ENCODE measurements at places on chromosomes 12 and 14. TPM values are rescaled to one million over a fixed set of nuclear protein-coding genes. Genes with fewer than 3 reads are reported as not detected.
A peak's percentile ranks its signal among the peaks of the same experiment; 100 is the strongest.

- H3K27ac ChIP-seq, result no peak overlapping the region
- H3K36me3 ChIP-seq, result peaks cover 22% of the 10 kb centered on the region
- no peaks in the 10 kb centered on the region for H3K27me3 ChIP-seq
- no peaks in the 10 kb centered on the region for H3K4me1 ChIP-seq
- H3K4me3 ChIP-seq, result no peak overlapping the region
- DNase-seq, result no peak
These were observed 72.9 kb upstream of the DYNC1H1 start for GRCh38 chr14:101891471-101891870.

GRCh38 chr14:75491376-75491978, 30.8 kb upstream of the BATF start:
- no peaks in the 10 kb centered on the region for H3K36me3 ChIP-seq
- H3K27ac ChIP-seq, result no peak overlapping the region
- peaks cover 3% of the 10 kb centered on the region for H3K4me1 ChIP-seq
- no peaks in the 10 kb centered on the region for H3K27me3 ChIP-seq
- H3K4me3 ChIP-seq, result no peak overlapping the region

- no peak overlapping the region for H3K27ac ChIP-seq
- peaks cover 24% of the 10 kb centered on the region for H3K4me1 ChIP-seq
- H3K27me3 ChIP-seq, result no peaks in the 10 kb centered on the region
- no peaks in the 10 kb centered on the region for H3K36me3 ChIP-seq
- no peak overlapping the region for H3K4me3 ChIP-seq
- no peak for DNase-seq
These were observed 68.9 kb downstream of the SPPL3 start for GRCh38 chr12:120835304-120835612.

DNA sequence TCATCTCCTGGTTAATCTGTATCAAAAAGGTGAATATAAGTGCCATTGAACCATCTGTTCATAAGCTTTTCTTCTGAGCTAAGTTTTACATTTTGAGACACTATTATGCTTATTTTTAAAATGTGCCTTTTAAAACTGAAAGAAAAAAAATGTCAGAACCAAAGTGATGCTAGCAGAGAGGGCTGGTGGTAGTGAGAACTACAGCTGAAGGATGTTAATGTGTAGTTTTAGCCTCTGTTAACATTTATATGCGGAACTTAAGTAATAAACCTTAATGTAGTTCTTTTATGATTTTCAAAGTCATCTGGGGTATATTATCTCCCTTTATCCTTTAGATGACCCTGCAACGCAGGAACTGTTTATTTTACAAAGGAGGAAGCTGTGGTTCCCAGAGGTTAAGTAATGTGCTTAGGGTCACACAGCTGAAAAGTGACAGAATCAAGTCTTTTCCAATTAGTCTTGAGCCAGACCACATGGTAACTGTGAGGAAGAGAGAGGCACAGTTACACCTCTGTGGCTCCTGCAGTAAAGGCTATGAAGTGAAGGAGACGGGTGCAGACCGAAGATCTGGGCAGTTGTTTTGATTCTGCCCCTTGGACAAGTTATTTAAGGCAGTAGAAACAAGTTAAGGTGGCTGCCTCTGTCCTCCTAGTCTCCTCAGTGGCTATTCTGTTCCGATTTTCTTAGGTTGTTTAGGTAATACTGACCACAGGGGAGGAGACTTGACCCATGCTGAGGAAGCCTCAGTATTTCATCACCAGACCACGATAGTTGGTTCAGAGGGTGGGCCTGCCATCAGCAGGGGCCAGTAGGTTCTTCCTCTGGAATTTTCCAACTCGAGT, 23.9 kb downstream of the GNG2 start:
- H3K27ac ChIP-seq, result no peak overlapping the region
- peaks cover 50% of the 10 kb centered on the region for H3K4me1 ChIP-seq
- H3K27me3 ChIP-seq, result no peaks in the 10 kb centered on the region
- H3K36me3 ChIP-seq, result no peaks in the 10 kb centered on the region

PTPN21 gene
- 35.5 TPM for total RNA-seq

DNA sequence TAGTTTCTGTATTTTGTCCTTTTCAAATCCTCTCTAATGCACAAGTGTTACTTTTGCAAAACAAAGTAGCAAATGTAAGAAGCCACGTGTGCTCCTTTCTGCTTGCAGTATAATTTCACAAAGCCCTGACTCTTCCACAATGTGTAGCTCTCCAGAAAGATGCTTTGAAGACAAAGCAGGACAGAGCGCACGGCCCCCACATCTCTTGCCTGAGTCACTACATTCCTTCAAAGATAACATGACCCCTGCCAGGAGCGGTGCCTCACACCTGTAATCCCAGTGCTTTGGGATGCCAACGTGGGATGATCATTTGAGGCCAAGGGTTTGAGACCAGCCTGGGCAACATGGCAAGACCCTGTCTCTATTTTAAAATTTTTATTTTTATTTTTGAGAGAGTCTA, 40.5 kb downstream of the JAG2 start:
- H3K4me3 ChIP-seq, result no peak overlapping the region
- no peak overlapping the region for H3K27ac ChIP-seq
- no peaks in the 10 kb centered on the region for H3K4me1 ChIP-seq
- no peaks in the 10 kb centered on the region for H3K27me3 ChIP-seq
- no peaks in the 10 kb centered on the region for H3K36me3 ChIP-seq

GRCh38 chr12:24463375-24463774, 485.5 kb downstream of the BCAT1 start:
- no peaks in the 10 kb centered on the region for H3K36me3 ChIP-seq
- no peaks in the 10 kb centered on the region for H3K4me1 ChIP-seq
- H3K4me3 ChIP-seq, result no peak overlapping the region
- H3K27ac ChIP-seq, result no peak overlapping the region

GRCh38 chr12:50190859-50191258, 23.7 kb upstream of the CERS5 start:
- peaks cover 28% of the 10 kb centered on the region for H3K4me1 ChIP-seq
- H3K36me3 ChIP-seq, result no peaks in the 10 kb centered on the region
- no peak overlapping the region for H3K27ac ChIP-seq
- H3K27me3 ChIP-seq, result no peaks in the 10 kb centered on the region

RERGL gene
- 7.7 TPM for total RNA-seq

AQP5 gene
- total RNA-seq, result 0.21 TPM

DNA sequence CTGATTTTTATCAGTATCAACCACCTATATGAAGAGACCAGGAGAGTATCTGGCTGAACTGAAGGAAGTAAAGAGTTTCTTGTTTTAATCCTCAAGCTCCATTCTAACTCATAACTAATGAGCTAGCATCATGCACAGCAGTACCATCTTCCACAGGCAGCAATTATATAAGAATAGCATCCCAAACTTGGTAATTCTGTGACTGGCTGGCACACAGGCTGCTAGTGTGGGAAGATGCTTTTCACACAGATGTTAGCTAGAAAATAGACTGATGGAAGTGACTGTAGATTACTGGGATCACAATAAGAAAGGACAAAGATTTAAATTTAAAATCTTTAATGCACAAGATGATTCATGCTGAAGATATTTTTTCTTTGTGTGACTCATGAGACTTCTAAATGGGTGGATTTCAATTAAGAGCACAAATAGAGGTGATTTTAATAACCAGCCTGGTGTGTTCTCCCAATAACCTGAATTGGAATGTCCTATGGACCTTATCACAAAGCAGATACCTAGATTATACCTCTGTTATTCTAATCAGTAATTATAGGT, 417.7 kb upstream of the ATXN7L3B start:
- no peak overlapping the region for H3K4me3 ChIP-seq
- no peak for DNase-seq
- no peaks in the 10 kb centered on the region for H3K27me3 ChIP-seq
- no peak overlapping the region for H3K27ac ChIP-seq
- H3K4me1 ChIP-seq, result no peaks in the 10 kb centered on the region

DNA sequence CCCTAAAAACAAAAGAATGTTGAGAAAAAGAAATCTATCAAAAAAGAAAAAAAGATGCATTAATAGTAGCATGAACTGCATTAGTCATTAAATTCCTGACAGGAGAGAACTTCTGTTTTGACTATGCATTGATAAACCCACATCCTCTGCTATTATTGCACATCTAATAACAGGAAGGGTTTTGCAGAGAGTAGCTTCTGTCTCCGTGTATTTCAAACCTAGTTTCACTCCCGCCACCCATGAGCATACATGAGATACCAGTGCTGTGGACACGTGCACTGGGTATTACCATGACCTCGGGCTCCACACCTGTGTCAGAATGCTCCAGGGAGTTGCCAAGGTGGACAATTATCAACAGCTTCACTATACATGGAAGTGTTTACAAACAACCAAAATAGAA, 449.1 kb upstream of the SOX5 start:
- H3K36me3 ChIP-seq, result no peaks in the 10 kb centered on the region
- H3K27me3 ChIP-seq, result no peaks in the 10 kb centered on the region
- no peak for DNase-seq
- H3K4me3 ChIP-seq, result no peak overlapping the region

- H3K36me3 ChIP-seq, result no peaks in the 10 kb centered on the region
- DNase-seq, result no peak
- H3K27me3 ChIP-seq, result peaks cover 36% of the 10 kb centered on the region
- peaks cover 36% of the 10 kb centered on the region for H3K4me1 ChIP-seq
- H3K4me3 ChIP-seq, result peak overlapping the region; percentile 76
These were observed 568 bp downstream of the CCDC184 start for GRCh38 chr12:48183876-48184548.

Data from tibial nerve (tissue), 4 donors.